ENCODE measurements at places on chromosomes 11 and 22. TPM values are rescaled to one million over a fixed set of nuclear protein-coding genes. Genes with fewer than 3 reads are reported as not detected.

Gene KIAA1671
- 5.0 TPM for total RNA-seq

Gene SLC16A8
- 0.16 TPM for total RNA-seq

Gene VWCE
- 2.7 TPM for total RNA-seq

Gene LTBP3
- total RNA-seq: 18.4 TPM

Gene MFRP
- not detected for total RNA-seq

Gene ALX4
- 1.1 TPM for total RNA-seq

DNA sequence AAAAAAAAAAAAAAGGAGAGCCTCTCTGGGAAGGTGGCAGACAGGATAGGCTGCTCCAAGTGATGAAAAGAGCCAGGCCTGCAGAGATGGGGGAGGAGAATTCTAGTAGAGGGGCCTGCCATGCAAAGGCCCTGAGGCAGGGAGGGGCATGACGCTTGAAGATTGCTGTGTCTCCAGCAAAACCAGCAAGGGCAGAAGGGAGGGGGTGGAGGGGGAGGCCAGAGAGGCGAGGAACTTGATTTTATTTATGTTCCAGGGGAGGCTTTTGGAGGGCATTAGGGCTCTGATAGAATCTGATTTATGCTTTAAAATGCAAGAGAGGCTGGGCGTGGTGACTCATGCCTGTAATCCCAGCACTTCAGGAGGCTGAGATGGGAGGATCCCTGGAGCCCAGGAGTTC is 16.7 kb upstream of the PACSIN2 start:
- DNase-seq: no peak

- no peak for DNase-seq
These were observed 673.3 kb downstream of the CNTN5 start for GRCh38 chr11:99693941-99694492.

GRCh38 chr11:123584186-123584585 is 70.2 kb downstream of the SCN3B start:
- no peak for DNase-seq

DNA sequence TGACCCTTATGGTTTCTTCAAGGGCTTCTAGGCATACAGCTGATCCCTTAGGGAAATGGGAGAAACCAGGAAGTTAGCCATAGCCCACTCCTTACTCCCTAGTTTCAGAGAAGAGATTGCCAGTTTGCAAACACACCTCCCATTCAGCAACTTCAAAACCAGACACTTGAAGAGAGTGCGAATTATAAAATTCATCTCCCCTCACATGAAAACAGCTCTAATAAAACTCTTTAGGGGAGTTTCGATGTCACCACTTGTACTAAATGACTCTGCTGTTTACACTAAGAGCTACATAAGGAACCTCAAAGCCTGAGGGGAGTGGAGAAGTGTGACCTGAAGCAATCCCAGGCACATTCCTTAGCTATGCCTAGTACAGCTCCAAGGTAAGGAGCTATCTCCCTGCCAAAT is 8.3 kb downstream of the LGR4 start:
- DNase-seq: no peak

- DNase-seq: no peak
These were observed 13.2 kb downstream of the PLEKHA7 start for GRCh38 chr11:17000987-17001386.

DNA sequence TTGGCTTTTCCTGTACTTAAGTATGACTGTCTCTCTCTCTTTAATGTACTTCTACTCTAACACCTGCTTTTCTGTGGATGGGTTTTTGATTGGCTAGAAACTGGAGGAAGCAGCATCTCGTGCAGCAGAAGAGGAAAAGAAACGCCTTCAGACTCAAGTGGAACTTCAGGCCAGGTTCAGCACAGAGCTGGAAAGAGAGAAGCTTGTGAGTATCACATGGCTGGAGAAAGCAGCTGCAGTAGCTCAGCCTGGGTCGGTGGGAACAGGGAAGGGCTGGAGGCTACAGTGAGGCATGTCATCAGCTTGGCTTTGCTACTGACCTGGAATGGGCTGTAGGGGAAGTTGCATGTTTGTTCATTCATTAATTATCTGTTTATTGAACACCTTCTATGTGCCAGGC is 74.2 kb downstream of the SWAP70 start:
- DNase-seq: no peak

- peak; percentile 47 for DNase-seq
These were observed at the start of gene CPT1A for GRCh38 chr11:68841718-68842426. CPT1A (minus strand) TSS chr11:68841916; CDS start chr11:68815474, 26,442 bp downstream.

- DNase-seq: no peak
These were observed 8.5 kb downstream of the TFIP11 start for GRCh38 chr22:26503758-26504157.
